Inflammatory macrophage treated with lipopolysaccharide for 4 hours (primary cell): ENCODE measurements at places on chromosomes 3 and 15.

DNA sequence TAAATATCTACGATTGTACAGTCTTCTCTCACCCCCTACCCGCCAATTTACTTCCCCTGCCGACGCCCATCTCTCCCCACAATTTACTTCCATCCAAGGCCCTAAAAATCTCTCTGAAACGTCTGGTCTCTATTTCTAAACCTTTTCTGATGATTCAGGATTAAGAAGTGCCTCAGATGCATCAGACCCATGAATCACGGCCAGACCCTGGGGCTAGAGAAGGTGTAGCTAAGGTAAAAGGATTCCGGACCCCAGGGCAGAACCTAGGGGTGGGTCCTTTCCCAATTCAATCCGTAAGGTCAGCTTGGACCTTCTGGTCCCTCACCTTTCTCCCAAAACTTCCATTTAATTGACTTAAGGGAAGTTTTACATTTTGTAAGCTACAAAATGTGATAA lies 46.4 kb downstream of the LRIG1 start:
- no peak for DNase-seq

- no peak for DNase-seq
These were observed 31.8 kb downstream of the MITF start for GRCh38 chr3:69770976-69771634.

DNA sequence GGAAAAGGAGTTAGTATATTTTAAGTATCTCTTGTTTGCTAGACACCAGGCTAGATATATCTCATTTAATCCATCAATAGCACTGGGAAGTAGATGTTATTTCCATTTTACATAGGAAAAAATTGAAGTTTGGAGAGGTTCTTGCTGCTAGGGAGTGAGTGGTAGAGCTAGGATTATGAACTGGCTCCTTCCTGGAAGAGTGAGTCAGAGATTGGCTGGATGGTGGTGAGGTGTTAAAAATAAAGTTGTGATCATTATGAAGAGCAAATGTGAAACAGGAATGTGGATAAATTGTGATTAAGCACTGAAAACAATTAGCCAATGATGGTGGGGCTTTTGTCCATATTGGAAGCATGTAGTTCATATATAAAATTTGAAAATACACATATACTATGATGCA lies 234.2 kb downstream of the WNT5A start:
- DNase-seq = no peak

GRCh38 chr15:88004399-88004798 lies 252.1 kb downstream of the NTRK3 start:
- DNase-seq = no peak

GRCh38 chr15:68304589-68305337 lies 27.2 kb downstream of the FEM1B start:
- DNase-seq = no peak

DNA sequence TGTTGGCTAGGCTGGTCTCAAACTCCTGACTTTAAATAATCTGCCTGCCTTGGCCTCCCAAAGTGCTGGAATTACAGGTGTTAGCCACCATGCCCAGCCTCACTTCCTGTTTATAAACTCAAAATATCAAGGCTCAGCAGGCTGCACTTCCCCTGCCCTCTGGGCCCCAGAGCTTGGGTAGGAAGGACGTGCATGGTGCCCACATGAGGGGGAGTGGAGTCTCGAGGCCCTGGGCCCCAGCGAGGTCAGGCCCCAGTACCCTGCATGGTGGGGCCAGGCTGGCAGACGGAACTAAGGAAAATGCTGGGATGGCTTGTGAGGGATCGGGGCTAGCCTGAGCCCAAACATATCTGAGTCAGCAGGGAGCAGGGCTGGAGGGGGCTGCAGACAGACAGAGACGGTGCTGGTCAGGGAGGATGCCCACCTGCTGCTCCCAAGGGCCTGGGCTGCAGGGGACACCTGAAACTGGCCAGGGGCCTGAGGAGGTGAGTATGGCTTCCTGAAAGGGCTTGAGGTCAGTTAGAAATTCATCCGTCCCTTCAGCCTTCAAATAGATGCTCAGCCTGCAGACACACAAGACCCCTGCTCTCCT lies 5.1 kb downstream of the SPTBN5 start:
- no peak for DNase-seq

DNA sequence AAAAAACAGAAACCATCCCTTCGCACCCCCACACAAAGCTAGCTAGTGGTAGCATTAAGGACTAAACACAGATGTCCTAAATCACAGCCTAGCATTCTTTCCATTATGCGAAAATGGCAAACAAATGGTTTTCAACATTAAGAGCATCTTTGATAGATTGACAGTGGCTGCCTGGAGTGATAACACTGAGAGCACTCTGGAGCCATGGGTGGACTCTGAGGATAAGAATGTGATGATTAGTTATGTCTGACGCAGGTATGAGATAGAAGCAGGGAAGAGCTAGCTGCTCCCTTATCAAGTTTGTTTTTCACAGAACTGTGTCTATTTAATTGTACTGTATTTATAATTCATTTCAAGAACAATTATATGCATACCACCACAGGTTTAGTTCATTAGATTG lies 142.9 kb downstream of the PDZRN3 start:
- no peak for DNase-seq

DNA sequence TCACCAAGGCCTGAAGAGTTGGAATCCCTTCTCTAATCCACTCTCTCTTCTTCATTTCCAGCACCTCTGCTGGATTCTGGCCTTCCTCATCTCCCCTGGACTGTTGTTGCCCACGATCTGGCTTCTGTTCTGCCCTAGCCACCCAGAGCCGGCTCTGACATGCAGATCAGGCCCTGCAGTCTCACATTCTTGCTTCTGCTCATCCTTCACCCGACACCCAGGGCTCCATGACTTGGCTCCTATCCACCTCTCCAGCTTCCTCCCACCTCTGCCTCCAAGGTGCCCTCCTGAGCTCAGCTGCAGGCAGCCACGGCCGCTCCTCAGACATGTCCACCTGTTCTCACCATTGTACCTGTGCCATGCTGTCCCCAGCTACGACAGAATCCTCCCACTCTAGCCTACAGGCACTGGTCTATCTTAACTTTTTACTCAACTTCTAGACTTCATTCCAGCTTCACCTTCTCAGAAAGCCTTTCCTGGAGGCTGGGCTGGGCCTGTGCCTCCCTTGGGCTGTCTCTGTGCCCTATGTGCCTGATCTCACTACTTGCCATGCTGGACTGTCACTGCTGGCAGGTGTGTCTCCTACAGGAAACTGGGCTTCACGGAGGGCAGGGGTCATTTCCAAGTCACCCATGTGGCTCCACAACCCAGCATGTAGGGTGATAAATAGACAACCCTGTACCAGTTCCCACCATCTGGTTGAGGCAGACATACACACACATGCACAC lies 16.0 kb upstream of the TBC1D21 start:
- no peak for DNase-seq

DNA sequence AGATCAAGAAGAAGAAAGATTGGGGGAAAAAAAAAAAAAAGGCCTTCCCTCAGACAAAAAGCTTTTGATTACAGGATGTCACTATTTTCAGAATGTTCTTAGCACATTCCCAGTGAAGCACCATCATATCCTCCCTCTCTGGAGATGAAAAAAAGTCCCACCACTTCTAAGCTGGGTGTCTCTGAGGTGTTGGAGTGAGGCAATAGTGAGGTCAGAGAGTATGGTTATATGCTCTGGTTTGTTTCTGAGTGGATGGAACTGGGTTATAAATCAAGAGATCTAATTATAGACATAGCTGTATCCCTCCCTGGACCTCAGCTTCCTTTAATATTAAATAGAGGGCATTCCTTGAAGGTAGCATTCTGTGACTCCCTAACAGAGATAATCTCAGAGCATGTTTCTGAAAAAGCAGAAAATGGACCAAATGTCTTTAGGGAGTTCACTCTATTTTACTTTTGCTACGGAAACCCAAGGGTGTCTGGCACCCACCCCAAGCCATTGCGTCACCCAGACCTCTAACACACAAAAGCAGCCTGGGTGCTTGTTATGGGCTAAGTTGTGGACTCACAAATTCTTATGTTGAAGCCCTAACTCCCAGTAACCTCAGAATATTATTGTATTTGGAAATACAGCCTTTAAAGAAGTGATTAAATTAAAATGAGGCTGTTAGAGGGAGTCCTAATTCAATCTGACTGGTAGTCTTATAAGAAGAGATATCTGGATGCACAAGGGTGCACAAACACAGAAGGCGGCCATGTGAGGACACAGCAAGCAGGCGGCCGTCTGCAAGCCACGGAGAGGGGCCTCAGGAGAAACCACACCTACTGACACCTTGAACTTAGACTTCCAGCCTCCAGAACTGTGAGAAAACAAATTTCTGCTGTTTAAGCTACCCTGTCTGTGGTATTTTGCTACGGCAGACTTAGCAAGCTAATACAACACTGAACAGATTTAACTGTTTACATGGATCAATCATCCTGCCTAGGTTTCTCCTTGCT lies 81.5 kb downstream of the MB21D2 start:
- no peak for DNase-seq

GRCh38 chr3:39644176-39644575 lies 165.2 kb upstream of the MYRIP start:
- peak; percentile 66 for DNase-seq

GRCh38 chr3:183449791-183450190 lies 21.4 kb upstream of the MCF2L2 start:
- no peak for DNase-seq

DNA sequence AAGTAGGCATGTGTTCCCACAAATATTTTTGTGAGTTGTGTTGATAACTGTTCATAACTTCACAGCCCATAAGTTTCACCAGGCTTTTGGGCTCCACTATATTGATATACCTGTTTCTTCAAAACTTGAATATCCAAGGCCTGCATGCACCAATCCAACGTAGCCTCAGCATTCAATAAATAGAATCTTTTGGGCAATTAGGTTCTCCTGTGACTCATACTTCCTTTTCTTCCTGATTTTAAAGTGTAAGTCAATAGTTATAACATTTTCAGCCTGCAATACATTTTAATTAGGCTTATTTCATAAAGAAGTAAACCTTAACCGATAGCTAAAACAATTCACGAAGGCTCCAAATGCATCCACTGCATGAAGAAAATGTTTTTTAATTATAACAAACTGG lies 97.8 kb upstream of the SPRED1 start:
- peak; percentile 25 for DNase-seq

- no peak for DNase-seq
These were observed 271.5 kb downstream of the SLC9A9 start for GRCh38 chr3:143576568-143577270.

DNA sequence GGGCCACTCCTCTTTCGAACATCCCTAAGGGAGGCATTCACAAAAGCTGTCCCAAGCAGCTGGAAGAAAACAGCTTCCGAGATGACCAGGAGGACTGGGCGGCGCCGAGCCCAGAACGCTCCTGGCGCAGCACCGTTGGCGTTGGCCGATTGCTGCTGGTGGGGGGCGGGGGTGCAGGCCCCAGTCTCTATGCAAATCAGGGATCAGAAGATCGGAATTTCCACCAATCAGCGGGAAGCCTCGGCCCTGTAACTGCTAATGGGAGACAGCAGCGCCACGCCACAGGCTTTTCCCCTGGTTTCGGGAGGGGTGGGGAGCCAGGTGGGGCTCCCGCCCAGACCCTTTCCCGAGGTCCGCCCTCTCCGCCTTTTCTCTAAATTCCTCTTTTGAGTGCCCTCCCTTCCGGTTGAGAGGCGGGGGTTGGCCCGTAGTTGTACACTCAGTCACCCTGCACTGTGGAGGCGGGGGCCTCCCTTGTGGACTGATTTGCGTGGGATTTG lies 27.0 kb downstream of the HMCES start:
- peak; percentile 89 for DNase-seq

- DNase-seq = no peak
These were observed 72.3 kb upstream of the BNC1 start for GRCh38 chr15:83356501-83357399.

GRCh38 chr15:62593681-62594399 lies 428.8 kb upstream of the C2CD4B start:
- DNase-seq = no peak

DNA sequence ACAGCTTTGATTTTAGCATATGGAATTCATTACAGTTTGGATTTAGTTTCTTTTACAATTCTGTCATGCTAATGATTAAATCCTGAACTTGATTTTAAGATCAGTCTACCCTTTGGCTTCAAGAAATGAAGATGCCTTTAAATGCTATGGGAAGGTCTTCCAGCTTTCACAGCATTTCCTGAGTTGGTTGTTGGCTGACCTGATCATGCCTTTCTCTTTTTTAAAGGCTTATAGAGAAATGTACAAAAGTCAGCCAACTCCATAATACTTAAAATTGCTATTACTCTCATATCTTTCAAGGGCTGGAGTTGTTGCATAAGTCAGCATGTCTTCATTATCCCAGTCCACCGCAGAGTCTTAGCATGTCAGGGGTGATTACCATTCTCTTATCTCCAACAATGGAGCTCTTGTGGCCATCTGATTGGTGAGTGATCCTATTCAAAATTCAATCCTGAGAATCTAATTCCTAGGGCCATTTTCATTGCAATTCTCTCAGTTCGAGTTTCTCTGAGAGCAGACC lies 123.8 kb downstream of the GMNC start:
- no peak for DNase-seq

DNA sequence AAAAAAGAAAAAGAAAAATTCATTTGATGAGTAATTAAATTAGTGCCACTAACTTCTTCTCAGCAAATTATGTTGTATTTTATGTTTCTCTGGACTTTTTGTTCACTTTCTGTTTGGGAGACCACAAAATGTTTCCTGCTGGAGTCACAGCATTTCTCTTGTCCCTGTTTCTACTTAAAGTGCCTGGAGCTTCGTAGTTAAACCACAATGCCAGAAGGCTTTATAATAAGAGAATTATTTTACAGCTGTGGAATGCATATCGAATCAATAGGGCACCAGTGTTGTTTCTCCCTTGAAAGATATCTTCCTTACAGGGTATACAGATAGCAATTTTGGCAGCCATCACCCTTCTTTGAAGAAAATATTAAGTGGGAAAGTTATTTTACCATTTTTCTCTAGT lies 3.2 kb downstream of the DTWD1 start:
- no peak for DNase-seq

- DNase-seq = no peak
These were observed 71.0 kb upstream of the ANKRD34C start for GRCh38 chr15:79211481-79211880.

DNA sequence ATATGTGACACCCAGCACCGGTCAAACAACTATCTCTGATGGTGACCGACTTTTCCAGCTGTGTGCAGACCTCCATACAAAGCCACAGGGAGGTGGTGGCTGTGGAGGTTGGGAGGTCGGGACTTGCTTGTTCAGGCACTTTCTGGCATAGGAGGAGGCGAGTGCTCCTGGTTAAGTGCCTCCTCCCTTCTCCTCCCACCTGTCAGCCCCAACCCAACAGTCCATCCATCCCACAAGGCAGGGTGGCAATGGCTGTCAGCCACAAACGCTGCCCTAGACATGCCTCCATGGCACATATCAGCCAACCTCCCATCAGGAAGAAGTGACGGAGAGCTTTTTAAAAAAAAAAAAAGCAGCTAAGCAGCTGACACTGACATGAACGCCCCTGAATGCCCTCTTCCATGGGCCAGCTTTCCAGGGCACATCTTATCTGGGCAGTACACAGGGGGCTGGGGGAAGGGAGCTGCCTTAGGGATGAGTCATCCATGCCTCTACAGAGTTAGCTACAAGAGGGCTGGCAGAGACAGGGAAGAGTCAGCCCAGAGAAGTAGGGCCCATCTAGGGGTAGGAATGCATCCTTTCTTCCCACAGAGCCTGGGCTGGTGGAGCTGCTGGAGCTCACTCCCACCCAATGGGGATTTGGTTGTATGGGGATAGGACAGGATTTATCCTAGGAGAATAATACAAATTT lies 41.2 kb downstream of the CCDC12 start:
- DNase-seq = peak; percentile 56
